Activated T-cell treated with anti-CD3 and anti-CD28 coated beads, Interleukin-2, amount 50 U/mL, for 24 hours (primary cell): ENCODE measurements at places on chromosomes 11 and 22.

DNA sequence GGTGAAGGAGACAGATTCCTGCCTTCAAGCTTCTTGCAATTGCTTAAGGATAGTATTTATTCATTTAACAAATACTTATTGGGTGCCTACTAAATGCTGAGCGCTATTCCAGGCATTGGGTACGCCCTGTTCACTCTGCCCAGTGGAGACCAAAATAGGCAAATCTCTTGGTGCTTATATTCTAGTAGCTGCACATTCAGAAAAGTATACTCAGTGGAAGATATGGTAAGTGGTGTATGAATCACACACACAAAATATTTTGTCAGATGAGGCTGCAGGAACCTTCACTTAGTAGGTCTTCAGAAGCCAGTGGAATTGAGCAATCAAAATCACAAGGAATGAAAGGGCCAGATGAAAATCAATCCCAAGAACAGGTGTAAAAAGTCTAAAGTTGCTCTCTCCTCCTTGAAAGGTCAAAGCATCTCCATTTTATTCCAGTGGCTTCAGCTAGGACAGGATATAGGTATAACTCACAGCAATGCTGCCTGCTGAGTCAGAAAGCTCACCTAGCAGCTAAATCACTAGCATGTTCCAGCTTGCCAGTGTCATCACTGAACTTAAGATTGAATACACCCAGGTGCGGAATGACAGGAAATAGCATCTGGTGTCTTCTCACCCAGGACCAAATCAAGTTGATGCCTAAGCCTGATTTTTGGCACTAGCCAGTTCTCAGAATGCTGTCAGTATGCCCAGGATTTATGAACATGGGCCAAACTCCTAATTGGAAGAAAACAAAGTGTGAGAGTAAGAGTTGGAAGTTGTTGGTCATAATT is 83.9 kb downstream of the AMOTL1 start:
- no peak for DNase-seq

GRCh38 chr11:47148270-47148669 is 28.4 kb downstream of the ARFGAP2 start:
- DNase-seq, result no peak

DNA sequence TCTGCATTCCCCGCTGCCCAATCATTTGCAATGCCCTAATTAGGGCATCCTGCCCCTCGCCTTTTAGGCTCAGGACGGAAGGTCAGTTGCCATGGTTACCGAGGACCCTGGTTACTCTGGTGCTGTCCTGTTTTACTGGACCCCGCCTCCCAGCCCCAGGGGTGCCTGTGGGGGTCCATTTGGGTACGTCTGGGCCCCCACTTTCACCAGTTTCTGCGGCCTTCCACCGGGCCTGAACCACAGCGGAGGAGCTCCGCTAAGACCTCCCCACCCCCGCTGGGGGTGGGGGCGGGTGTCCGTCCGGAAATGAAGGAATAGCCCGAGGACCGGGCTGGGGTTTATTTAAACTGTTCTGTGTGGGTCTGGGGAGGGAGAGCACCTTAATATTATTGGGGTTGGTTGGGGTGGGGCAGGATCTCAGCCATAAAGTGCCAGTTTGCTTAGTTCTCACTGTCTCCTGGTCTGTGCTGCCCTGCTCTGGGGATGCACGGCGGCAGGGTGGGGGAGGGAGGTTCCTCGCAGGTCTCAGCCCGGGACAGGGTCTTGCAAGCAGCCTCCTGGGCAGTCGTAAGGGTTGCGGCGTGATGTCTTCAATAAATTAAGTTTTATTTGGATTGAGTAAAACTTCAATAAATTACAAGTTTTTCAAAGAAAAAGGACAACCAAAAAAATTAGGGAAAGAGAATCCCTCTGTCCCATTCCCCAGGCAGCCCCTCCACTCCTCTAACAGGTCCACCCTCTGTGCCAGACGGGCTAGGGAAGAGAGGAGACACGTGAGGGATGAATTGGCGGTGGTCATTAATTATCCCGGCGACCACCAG is 5.3 kb downstream of the PHOX2A start:
- DNase-seq, result no peak

DNA sequence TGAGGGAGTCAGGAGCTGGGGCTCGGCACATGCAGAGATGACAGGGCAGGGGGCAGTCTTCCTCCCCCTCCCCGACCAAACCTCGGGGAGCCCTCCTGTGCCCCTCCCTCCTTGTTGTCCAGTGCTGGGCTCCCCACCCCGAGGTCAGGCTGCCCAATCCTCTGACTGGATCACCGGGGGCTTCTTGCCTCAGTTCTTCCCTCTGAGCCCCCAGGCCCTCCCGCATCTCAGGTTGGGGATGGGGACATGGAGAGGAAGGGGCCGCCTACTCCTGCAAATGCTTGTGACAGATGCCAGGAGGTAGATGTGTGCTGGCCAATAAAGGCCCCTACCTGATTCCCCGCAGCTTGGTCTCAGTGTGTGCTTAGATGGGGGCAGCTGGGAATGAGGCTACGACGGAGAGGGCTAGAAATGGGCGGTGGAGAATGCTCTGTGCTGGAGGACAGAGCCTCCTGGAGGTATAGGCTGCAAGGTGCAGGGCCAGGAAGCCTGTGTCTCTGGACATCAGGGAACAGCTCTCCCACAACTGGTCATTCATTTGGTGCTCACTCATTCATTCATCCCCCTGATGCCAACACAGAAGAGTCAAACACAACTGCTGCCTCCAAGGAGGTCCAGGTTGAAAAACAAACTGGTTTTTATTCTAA is 8.4 kb downstream of the RHBDD3 start:
- DNase-seq, result no peak

GRCh38 chr11:63931045-63931444 is 7.8 kb upstream of the NAA40 start:
- no peak for DNase-seq

- no peak for DNase-seq
Observed at GRCh38 chr11:47028195-47029093, 91.9 kb downstream of the CSTPP1 start.

DNA sequence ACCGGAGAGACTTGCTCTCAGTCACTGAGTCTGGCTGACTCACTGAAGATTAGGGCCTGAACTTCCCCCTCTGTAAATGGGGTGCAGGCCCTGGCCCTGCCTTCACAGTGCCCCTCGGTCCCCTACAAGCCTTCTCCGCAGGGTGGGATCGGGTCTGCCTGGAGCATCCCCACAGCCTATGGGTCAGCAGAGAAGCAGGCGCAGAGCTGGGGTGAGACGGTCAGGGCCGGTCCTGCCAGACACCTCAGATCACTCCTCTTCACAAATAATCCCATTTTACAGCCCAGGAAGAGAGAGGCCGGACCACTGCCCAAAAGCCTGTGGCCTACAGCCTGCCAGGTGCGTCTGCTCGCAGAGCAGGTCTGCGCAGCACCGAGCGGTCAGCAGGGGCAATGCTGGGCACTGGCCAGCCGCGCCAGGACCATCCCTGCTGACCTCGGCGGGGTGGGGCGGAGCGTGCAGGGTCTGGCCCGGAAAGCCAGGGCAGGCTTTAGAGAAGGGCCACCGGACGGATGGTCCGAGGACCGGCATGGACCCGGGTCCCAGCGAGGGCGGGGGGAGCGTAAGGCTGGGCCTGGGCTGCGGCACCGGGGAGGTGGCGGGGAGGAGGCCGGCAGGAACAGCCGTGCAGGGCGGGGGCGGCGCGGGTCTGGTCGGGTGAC is 522 bp upstream of the SEPTIN5 start:
- no peak for DNase-seq

GRCh38 chr11:123659311-123659710 is 4.9 kb upstream of the SCN3B start:
- no peak for DNase-seq

GRCh38 chr11:131724436-131724975 is 354.1 kb downstream of the NTM start:
- no peak for DNase-seq

DNA sequence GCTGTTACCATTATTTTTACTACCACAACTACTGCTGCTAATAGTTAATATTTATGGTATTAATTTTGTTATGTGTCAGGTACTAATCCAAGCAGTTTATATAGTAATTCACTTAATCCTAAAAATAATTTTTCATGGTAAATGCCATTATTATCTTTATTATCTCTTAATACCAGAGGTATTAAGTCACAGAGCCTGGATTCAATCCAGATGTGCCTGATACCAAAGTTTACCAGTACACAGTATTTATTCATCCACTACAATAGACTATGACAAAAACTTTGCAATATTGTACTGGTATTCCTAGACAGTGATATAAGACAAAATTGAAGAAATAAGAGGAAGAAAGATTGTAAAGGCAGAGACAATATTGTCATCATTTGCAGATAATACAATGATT is 24.5 kb downstream of the MAP6 start:
- DNase-seq, result no peak

GRCh38 chr11:120601536-120601935 is 90.0 kb downstream of the GRIK4 start:
- no peak for DNase-seq

- DNase-seq, result no peak
Observed at GRCh38 chr11:46895821-46896220, 22.5 kb downstream of the LRP4 start.

- DNase-seq, result no peak
Observed at GRCh38 chr22:35727436-35727835, 9.8 kb downstream of the APOL5 start.

DNA sequence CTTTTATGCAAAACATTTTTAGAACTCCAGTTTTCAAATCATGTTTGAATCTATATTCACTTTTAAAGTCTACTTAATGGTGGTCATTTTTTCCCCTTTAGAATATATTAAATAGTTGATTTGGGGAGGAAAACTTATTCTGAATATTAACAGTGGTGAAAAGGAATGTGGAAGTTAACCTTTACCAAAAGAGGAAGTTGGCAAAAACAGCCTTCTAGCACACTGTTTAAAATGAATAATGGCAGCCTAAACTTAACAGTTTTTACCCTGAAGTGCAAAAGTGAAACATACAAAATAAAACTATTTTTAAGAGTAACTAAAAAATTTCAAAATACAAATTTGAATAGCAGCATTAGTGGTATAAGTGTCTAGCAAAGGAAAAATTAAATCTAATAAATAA is 86.4 kb downstream of the GRK3 start:
- DNase-seq, result no peak

DNA sequence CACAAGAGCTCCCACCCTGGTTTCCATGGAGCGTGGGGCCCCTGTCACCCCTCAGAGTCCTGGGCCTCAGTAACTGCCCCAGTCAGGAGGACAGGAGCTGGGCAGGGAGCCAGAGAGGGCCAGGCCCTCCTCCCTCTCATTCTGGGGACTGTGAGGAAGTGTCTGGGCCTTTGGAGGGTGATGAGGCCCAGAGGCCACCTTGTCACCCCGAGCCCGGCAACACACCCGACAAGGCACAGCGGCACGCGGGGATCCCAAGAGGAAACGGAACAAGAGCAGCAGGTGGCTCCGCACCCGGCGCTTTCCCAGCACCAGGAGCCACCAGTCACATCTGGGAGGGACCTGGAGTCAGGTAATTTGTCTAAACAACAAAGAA is 72.1 kb downstream of the CELSR1 start:
- no peak for DNase-seq

GRCh38 chr22:32545801-32546200 is 71.2 kb downstream of the FBXO7 start:
- DNase-seq, result no peak

GRCh38 chr11:8487261-8487660 is 106.8 kb downstream of the STK33 start:
- DNase-seq, result no peak

- no peak for DNase-seq
Observed at GRCh38 chr22:31501738-31502137, 5.4 kb downstream of the SFI1 start.

DNA sequence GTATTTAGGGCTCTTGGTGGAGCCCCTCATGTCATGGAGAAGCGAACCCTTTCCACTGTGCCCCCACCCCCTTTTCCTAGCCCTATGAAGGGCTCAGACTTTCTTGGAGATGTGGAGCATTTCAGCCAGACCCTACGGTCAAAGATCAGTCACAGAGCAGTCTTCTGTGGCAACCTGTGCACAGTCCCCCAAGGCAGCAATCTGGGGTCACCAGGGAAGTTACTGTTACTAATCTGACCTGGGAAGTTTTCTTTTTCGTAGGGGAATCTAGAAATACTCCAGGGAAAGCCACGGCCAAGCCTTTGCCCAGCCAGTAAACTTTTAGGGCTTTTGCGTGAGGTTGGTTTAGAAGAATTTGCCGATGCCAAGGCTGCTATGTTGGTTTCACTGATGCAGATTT is 50.6 kb downstream of the ZBTB16 start:
- DNase-seq, result no peak

- DNase-seq, result no peak
Observed at GRCh38 chr22:30459181-30460052, 12.4 kb downstream of the SEC14L3 start.
